ENCODE measurements at places on chromosomes 6 and 20.

- no peak for DNase-seq
Measured at GRCh38 chr6:26536571-26537159, 1.5 kb upstream of the HMGN4 start.

DNA sequence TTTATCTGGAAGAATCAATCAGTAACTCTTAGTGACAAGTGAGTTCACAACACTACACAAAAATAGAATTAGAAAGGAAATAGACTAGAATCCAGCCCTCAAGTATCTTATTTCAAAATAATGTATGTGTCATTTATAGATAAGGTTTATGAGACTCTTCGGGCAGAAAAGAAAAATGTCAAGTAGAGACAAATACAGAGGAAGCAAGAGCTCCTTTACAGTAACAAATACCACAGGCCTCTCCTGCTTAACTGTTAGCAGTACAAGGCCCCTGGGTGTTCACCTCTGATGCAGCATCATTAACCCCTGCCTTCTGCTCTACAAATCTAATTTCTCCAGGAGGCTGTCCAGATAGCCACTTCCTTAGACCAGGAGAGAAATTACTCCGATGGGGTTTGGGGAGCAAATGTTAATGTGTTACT, 76.7 kb downstream of the UBE3D start:
- DNase-seq = no peak

DNA sequence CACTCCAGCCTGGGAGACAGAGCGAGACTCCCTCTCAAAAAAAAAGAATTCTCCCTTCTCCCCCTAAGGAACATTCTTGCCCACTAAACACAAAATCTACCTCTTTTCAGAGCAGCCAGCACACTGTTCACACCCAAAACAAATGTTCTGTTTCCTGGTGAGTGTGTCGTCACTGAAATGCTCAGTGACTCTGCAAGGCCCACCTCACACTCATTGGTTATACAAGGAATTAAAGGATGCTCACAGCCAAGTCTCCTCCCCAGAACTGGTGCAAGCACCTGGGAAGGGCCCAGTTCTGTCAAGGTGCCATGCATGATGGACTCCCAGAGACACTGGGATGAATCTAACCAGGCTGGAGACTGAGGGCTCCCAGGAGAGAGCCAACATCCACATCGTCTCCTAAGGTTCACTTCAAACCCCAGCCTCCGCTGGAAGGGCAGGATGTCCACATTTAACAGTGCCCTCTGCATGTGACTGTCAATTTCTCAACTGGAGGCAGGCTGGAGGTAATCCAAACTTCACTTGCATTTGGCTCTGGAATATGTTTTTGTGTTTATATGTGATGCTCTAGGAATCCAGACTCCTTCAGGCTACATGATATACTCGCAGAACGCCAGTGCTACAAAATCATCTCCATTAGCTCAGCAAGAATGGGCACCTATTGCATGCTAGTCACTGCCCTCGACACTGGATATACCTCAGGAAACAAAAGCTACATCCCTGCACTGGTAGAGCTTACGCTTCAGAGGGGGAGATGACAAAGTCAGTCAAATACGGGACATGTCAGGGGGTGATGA, 7.1 kb downstream of the RRBP1 start:
- DNase-seq = no peak

- DNase-seq = no peak
Measured at GRCh38 chr6:142444376-142444775, 142.6 kb downstream of the ADGRG6 start.

DNA sequence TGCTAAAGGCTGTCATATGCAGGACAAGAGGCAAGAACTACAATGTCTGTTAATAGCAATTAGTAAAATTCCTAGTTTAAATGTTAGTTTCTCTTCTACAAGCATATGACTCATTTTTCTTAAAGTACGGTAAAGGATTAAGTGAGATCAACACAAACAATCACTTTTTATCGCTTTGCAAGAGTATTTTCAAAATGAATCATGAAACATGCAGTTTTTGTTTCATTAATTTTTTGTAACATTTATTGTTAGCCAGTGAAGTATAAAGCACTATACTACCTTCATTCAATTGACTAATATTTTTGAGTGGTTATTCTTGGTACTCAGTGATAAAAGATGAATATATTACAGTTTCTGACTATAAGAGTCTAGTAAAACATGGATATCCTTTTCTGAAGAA, 138.6 kb downstream of the AHI1 start:
- DNase-seq = no peak

GRCh38 chr6:109326351-109326750, 55.9 kb downstream of the CD164 start:
- no peak for DNase-seq

All from left ventricle myocardium superior (tissue), 1 donor.